ENCODE measurements at places on chromosomes 16 and 17.

DNA sequence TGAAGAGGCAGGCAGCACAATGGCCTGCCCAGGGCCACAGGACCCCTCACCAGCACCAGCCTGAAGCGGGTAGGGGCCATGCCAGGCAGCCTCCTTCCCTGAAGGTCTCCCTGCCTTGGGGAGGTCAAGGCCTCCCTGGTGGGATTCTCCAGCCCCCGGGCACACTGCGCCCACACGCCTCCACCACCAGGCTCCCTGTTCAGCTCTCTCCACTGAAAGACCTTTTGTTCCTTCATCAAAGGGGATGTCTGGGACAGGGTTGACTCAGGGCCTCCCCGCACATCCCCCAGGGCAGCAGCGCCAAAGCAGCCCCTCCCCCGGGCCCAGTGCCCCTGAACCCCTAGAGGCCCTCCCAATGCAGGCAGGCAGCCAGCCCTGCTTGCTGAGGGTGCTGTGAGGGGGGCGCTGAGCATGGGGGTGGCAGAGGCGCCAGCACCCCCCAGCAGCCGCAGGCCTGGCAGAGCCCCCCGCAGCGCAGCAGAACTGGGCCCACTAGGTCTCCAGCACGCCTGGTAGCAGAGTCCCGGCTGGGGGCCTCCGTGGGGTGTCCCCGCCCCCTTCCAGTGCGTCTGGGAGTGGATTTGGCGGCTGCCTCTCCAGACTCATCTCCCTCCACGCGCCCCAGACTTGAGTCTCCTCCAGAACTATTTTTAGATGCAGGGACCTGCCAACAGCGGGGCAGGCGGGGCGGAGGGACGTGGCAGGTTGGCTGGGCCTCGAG lies 13.1 kb downstream of the BCAR1 start:
- peak; percentile 81 for DNase-seq

GRCh38 chr17:68511671-68512246 lies 471 bp upstream of the PRKAR1A start:
- DNase-seq: peak; percentile 85

- no peak for DNase-seq
Measured at GRCh38 chr16:4058386-4058785, 57.9 kb downstream of the ADCY9 start.

GRCh38 chr16:46929378-46930332 lies 43.8 kb downstream of the DNAJA2 start:
- DNase-seq: peak; percentile 56

DNA sequence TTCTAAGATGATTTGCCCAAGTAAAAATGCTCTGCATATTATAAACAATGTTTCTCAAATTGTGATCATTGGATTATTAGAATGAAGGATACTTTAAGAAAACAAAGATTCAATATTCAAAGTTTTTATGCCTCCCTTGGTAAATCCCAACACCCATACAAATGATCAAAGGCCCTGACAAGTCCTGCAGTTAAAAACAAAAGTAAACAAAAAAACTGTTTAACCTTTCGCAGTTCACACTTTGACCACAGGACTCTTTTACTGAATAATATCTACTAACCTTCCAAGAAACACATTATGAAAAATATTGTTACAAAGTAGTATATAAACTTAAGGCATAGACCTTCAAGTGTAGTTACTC lies 365.9 kb upstream of the ZFHX3 start:
- DNase-seq: no peak
